ENCODE measurements at places on chromosomes 2 and 18.

GRCh38 chr2:42928161-42928691, 135.8 kb upstream of the HAAO start:
- no peak for DNase-seq

- DNase-seq: no peak
Observed at GRCh38 chr2:191478799-191479679, 198.9 kb upstream of the NABP1 start.

- DNase-seq: no peak
Observed at GRCh38 chr18:58394602-58395425, 234.1 kb downstream of the ALPK2 start.

- DNase-seq: no peak
Observed at GRCh38 chr2:18527326-18527725, 33.1 kb downstream of the RDH14 start.

GRCh38 chr2:105324101-105324500, 5.4 kb downstream of the TGFBRAP1 start:
- DNase-seq: no peak

- DNase-seq: no peak
Observed at GRCh38 chr2:157901325-157901724, 25.2 kb upstream of the ACVR1 start.

DNA sequence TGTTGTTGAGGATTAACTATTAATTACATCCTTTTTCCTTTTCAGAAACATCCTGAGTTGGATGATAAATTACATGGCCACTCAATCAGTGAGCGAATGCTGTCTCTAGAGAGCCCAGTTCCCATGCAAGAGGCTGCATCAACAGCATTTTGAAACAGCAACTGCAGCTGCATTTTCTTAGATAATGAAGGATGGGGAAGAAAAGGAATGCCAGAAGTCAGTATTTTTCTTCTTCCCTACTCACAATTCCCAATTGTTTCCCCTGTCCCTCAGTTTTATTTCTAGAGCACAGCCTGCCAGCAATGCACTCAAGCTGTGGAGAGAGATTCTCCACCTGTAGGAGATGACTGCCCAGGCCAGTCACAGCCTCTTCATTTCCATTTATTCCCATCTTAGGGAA, 6.9 kb downstream of the SCN7A start:
- DNase-seq: no peak

GRCh38 chr18:29912351-29912750, 1130.2 kb downstream of the DSC3 start:
- DNase-seq: no peak

DNA sequence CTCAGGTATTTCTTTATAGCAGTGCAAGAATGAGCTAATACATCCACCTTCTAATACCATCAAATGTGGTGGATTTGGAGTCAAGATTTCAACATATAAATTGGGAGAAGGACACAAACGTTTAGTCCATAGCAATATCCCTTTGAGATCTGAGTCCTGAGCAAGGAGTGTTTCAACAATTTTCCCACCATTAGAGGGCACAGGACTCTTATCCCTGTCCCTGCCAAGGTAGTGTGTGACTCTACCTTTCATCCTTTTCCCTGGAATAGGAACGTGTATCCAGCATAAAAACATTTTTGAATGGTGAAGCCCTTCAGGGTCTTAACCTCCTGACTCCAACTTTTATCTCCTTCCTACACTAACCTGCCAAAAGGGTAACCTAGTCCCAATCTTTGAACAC, 181.3 kb upstream of the SRD5A2 start:
- no peak for DNase-seq

GRCh38 chr18:48645427-48646002, 106.7 kb downstream of the CTIF start:
- no peak for DNase-seq

- DNase-seq: no peak
Observed at GRCh38 chr2:69081757-69082156, 68.8 kb downstream of the ANTXR1 start.

GRCh38 chr2:118089139-118089800, 999 bp downstream of the INSIG2 start:
- peak; percentile 33 for DNase-seq

- DNase-seq: peak; percentile 75
Observed at GRCh38 chr2:100178085-100178788, 35.8 kb upstream of the AFF3 start.

DNA sequence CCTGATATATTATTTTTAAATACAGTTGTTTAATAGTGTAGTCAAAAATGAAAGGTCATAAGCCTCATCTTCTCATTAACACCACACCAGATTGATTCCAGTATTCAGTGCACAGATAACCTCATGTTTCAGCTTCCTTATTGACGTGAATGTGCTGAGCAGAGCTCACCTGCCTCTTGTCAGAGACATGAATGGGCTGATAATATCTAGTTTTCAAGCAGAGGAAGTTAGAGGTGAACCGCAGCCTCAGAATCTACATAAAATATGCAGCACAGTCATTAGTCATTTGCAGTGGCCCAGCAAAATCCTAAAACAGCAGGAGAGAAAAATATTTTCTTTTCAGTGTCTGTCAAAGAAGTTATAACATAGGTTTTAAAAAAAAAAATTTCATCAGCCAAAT, 216.2 kb downstream of the GBX2 start:
- DNase-seq: no peak

DNA sequence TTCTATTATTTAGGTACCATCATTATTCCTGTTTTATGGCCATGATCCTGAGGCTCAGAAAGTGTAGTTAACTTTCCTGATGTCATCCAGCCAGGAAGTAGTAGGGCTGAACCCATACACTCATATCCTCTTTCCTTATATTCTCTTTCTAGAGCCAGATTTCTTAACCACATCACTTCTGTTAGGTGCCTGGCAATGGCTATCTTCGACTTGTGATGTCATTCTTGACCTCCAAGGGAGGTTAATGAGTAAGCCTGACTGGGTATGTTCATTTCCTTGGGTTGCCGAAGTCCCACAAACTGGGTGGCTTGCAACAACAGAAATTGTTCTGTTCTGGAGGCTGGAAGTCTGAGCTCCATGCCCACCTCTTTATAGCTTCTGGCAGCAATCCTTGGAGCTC, 43.4 kb downstream of the ITGB6 start:
- peak; percentile 24 for DNase-seq

- no peak for DNase-seq
Observed at GRCh38 chr2:65980531-65980930, 454.4 kb upstream of the MEIS1 start.

DNA sequence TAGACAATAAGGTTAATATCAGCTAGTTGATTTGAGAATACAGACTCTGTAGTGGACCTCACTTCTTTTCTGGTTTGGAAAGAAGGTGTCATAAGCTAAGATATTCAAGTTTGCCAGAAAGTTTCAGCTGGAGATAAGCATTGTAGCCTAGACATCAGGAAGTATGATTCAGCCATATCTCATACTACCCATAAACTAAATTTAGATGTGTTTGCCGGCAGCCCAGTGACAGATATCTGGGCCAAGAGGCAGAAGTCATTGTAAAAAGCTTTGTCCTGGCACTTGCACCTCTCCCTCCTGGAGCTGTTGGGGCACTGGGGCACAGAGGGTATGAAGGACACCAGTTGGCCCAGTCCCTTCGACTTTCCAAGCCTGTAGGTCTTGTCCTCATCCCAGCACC, 128.0 kb downstream of the EPHA4 start:
- no peak for DNase-seq

DNA sequence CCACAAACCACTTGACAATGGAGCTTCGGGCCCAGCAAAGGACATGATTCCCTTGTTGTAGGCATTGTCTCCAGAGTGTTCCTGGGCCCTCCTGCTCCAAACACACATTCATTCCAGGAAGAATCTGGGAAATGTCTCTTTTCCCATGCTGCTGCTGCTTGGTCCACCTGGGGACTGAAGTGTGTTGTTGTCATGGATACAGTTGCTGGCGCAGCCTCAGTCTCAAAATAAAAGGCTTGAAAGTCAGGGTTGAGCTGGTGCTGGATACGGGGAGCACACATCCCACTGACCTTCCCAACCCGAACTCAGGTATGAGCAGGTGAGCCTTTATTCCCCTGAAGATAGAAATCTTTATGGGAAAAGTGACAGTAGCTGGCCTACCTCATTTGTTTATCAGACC, 30.6 kb upstream of the SPP2 start:
- no peak for DNase-seq

- peak; percentile 49 for DNase-seq
Observed at GRCh38 chr18:59885579-59886163, 14.1 kb upstream of the PMAIP1 start.

DNA sequence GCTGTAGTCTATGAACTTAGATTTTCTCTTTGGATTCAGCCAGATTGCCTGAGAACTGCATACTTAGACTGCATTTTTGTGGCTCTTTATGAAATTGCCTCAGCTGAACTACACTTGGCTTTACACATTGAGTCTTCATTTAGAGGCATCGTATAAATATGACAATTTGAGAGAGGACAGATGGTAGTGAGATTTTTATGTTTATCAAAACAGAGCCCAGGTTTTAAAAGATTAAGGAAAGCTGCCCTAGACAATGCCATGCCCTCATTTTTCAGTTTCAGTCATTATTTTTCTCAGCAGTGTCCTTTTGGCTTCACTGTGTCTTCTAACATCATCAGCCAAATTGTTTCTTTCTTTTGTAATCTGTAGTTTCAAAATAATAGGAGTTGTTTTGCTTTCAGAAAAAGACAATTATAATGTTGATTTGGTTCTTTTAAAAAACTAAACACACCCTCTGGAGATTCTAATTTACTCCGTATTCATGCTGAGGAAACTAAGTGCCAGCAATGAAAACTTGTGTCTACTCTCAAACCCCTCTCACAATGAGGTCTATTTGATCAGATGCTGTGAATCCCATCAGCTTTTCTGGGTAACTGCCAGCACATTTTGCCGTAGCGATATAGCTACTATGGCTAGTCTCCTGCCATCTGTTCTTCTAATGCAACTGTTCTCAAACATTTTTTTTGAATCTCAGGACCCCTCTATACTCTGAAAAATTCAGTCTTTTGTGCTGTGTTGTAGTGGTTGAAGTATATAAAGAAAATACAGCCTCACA, 46.2 kb downstream of the TWSG1 start:
- no peak for DNase-seq

DNA sequence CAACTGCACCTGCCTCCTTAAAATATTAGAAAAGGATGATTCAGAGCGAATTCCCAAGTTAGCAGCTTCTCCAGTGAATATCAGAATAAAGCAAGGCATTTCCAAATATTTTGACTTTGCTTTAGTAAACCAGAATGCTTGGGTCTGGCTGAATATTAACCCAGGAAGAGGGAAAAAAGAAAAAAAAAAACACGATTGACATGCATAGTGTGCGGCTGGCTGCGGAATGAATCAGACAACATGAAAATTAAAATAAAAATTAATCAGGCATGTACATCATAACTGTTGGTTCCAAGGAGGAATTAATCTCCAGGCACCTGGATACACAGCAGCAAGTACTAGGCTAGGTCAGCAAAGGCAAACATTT, 105.8 kb upstream of the NCKAP5 start:
- DNase-seq: no peak

GRCh38 chr18:36594621-36595020, 234.2 kb downstream of the TPGS2 start:
- no peak for DNase-seq

DNA sequence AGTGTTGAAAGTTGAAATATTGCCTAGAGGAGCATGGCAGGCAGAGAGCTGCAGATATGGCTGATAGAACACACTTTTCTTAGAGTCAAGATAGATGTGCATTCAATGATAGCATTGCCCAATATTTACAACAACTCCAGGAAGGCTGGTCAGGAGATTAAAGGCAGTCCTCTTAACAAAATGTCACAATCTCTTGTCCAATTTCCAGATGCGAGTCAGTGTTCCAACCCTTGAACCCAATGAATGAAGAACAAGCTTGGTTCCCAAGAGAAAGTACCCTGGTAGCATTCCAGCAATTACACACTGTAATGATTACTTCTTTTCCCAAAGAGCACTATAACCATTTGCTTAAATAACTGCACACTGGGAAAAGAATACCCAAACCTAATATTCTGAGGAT, 839.4 kb upstream of the VRK2 start:
- DNase-seq: no peak

GRCh38 chr18:55927831-55928230, 339.8 kb upstream of the TCF4 start:
- DNase-seq: no peak

GRCh38 chr2:18312818-18313217, 247.6 kb downstream of the RDH14 start:
- no peak for DNase-seq

DNA sequence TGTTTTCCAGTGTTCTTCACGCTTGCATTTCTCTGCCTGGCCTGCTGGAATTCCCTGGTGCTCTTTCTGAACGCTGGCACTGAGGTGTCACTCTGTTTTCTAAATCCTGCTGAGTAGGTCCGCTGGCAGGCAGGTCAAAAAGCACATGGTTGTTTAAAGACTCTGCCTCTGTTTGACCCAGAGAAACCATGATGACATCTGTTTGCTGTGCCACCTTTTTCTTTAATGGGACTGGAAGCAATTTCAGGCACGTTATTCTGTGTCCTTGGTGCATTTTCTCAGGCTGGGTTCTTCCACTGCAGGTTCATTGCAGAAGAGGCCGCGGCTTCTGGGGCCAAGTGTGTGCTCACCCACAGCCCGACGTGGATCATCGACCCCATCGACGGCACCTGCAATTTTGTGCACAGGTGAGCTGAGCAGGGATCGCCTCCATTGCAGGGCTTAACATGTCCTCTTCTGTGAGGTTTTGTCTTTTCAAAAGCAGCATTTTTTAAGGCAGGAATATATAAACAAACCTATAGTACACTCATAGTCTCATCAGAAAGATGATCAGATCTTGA, 28.4 kb downstream of the IMPA2 start:
- no peak for DNase-seq

DNA sequence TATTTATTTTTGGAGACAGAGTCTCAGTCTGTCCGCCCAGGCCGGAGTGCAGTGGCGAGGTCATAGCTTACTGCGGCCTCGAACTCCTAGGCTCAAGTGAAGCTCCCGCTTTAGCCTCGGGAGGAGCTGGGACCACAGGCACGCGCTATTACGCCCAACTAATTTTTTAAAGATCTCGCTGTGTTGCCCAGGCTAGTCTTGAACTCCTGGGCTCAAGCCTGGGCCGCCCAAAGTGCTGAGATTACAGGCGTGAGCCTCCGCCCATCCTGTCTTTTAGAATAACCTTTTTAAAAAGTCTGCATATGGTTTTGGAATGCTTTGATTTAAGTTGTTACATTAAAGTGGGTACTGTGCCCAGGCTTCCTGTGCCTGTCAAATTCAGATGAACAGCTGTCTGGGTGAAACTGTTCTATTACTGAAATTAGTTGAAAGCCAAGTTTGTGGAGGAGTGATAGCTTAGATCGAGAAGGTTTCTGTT, 944 bp downstream of the RAB3GAP1 start:
- DNase-seq: no peak

GRCh38 chr2:53475321-53475720, 292.3 kb upstream of the CHAC2 start:
- no peak for DNase-seq

DNA sequence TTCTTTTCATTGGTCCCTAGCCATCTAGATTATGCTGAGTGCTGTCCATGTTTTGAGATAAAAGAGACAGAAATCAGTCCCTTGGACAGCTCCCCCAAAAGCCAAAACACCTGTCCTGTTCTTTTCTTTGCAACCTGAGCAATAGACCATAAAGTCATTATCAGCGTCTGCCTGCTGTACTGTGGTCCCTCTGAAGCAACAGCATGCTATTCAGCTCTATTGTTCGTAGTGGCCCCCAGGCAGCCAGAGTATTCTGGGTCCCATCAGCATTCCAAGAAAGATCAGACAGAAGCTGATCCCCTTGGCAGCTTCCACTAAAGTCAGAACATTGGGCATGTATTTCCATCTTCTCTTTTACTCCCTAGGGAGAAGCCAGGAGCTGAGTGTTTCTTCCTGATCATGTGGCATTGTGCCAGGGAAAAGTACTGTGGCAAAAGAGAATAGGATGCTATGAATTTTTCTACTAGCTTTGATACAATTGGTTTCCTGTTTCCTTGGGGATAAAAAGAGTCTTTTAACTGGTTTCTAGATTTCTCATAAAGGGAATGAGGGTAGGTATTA, 33.6 kb upstream of the ZSWIM2 start:
- no peak for DNase-seq

Measured in inflammatory macrophage (primary cell).